AG09309 (cell line): ENCODE measurements at places on chromosomes 7 and 10.
A peak's percentile ranks its signal among the peaks of the same experiment; 100 is the strongest.

- no peak for DNase-seq
Measured at GRCh38 chr7:135808206-135808605, 59.6 kb upstream of the FAM180A start.

- no peak for DNase-seq
Measured at GRCh38 chr7:425794-426188, 93.9 kb downstream of the PDGFA start.

DNA sequence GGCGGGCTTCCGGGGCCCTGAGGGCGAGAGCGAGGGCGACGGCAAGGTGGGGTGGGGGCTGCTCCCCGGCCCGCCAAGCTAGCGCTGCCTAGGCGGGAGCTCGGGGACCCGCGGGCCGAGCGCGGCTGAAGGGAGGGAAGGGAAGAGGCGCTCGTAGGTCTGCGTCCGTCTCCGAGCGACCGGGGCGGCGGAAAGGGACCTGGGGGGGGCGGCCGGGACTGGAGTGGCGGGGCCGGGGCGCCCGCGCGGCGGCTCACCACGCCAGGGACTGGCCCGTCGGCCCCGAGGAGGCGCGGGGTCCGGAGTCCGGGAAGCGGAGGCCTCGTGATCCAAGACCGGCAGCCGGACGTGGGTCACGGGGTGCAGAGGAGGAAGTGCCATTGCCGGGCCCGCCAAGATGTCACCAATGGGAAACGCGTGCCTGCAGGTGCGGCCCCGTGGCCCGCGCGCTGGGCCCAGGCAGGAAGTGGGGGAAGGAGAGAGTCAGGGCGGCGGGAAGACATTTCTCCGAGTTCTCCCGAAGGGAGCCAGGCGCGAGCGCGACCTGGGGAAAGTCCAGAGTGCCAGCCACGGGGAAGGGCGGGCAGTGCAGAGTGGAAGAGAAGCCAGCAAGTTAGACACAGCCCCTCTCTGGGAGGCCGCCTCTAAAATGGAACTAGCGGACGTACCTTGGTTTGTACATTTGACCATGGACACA is 11.9 kb downstream of the HNRNPF start:
- DNase-seq: no peak

GRCh38 chr10:103067956-103068355 is 125.1 kb downstream of the NT5C2 start:
- no peak for DNase-seq

GRCh38 chr10:90947030-90947960 is 26.4 kb upstream of the ANKRD1 start:
- peak; percentile 18 for DNase-seq

DNA sequence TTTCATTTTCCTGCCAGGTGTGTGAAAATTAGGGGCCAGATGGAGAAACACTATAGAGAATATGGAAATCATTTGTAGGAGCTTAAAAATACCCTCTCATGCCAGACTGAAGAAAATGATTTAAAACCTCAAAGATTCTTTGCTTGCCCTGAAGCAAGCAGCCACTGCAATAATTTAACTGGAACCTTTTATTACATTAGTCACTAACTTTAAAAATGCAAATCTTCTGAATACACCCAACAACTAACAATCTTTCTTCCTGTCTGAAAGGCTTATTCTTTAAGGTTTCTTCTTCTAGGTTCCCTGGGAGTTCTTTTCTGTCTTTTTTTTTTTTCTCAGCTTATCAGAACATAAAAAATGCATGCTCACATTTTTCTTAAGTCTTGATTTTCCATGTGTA is 238.5 kb upstream of the KMT2E start:
- DNase-seq: no peak

DNA sequence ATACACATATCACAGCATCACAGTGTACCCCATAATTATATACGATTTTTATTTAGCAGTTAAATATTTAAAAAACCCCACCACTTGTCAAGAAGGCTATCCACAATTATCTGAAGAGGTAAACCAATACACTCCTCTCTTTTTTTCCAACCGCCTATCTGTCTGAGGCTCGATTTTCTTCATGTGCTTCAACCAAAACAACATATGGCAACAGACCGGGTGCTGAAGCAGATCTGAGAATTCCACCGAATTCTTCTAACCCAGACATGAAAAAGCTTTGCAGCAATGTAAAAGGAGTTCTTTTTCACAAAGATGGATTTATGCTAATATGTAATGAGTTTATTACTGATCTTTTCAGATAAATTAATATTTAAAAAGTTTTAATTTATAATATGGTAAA is 132.4 kb upstream of the RHEB start:
- no peak for DNase-seq

DNA sequence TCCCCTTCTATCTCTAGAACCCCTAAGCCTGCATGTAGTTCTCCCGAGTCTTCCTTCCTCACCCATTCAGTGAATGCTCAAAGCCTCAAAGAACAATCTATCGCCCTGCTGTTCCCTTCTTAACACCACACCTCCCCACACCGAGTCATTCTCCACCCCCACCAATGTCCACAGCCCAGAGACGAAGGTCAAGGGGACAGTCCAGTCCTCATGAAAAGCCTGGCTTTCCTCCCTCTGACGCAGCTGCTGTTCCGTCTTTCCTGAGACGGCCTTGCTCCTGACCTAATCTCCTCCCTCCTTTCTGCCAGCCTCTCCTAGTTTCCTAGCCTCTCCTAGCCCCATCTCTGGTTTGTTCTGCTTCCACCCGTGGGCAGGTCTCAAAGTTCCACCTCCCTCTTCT is 9.2 kb downstream of the MOSPD3 start:
- no peak for DNase-seq

GRCh38 chr7:131224996-131225395 is 102.7 kb upstream of the MKLN1 start:
- DNase-seq: no peak

GRCh38 chr7:23264916-23265458 is 18.4 kb downstream of the GPNMB start:
- DNase-seq: no peak

- DNase-seq: no peak
Measured at GRCh38 chr10:125080984-125081383, 79.4 kb downstream of the CTBP2 start.

DNA sequence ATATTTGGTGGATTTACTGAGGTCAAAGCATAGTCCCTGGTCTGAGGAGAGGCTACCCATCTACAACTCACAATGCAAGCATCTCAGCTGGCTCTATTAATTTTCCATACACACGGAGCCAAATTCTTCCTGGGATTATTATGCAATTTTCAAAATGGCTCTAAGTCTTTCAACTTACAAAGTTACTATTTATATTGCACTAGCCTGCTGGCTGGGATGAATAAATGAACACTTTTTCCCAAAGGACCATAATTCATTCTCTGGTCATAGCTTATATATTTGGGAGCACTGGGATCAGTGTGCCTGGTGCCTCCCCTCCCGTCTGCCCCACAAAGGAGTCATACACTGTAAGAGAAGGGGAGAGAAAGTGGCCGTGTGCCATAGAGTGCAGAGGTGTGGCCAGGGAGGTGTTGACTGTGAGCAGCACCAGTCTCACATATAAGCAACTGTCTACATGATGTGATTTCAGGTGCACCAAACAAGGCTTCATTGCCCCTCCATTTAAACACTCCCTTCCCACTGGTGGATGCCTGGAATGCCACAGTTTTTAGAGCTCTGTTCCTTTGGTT is 88.6 kb downstream of the ZNF92 start:
- no peak for DNase-seq

DNA sequence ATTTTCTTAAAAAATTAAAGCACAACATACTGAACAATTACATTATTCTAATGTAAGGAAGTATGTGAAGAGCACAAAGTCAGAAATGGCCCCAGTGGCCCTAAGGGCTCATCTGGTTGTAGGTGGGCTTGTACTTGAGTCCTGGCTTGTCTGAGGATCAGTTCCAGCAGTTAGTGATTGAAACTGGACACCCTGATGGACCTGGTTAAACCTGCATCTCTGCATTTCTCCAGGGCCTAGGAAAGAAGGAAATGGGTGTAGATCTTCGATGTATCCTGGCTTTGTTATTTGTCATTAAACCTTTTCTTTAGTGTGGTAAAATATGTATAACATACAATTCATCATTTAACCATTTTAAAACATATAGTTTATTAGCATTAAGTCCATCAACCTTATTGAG is 9.7 kb upstream of the AKR1C2 start:
- no peak for DNase-seq

GRCh38 chr10:125707541-125708468 is 11.7 kb upstream of the EDRF1 start:
- no peak for DNase-seq

- no peak for DNase-seq
Measured at GRCh38 chr10:110009736-110010475, 2.1 kb downstream of the ADD3 start.

GRCh38 chr10:101720606-101721230 is 25.7 kb upstream of the FBXW4 start:
- DNase-seq: no peak

- no peak for DNase-seq
Measured at GRCh38 chr7:150516956-150517745, 2.5 kb downstream of the GIMAP7 start.

GRCh38 chr7:24879291-24879690 is 100.7 kb downstream of the OSBPL3 start:
- no peak for DNase-seq

DNA sequence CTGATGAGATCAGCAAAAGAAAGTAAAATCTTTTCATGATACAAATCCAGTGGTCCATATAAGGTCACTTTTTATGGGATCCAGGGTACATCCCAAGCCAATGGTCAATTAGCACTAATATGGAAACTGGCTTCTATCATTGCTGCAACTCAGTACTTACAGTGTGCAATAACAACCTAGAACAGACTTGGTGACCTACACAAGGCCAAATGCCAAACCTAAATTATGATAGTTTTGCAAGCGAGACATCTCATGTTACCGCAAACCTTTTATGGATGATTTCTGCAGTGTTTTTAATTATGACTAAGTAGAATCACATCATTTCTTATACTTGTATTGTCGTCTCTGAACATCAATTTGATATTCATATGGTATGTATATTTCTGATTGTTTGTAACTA is 583.5 kb upstream of the SEMA3D start:
- peak; percentile 85 for DNase-seq

- DNase-seq: no peak
Measured at GRCh38 chr7:68155676-68156075, 1159.0 kb downstream of the TYW1 start.

GRCh38 chr7:102318482-102318971 is 31.9 kb downstream of the SH2B2 start:
- DNase-seq: no peak

DNA sequence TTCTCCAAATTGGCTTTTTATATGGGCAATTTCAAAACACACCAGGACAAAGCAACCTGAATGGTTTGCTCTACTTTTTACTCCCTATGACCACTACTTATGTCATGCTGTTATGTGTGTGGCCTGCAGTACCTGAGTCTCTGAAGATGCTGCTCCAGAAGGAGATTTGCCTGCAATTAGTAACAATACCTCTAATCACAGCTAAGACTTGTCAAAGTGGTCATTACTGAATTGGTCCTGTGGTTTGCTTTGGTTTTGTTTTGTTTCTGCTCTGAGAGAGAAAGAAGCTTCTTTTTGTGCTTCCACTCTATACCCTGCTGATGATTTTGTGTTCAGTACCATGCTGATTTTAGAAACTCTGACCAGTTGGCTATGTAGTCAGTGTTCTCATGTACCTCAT is 25.5 kb downstream of the HGF start:
- DNase-seq: no peak

- DNase-seq: no peak
Measured at GRCh38 chr7:46489106-46489505, 568.0 kb upstream of the IGFBP3 start.

DNA sequence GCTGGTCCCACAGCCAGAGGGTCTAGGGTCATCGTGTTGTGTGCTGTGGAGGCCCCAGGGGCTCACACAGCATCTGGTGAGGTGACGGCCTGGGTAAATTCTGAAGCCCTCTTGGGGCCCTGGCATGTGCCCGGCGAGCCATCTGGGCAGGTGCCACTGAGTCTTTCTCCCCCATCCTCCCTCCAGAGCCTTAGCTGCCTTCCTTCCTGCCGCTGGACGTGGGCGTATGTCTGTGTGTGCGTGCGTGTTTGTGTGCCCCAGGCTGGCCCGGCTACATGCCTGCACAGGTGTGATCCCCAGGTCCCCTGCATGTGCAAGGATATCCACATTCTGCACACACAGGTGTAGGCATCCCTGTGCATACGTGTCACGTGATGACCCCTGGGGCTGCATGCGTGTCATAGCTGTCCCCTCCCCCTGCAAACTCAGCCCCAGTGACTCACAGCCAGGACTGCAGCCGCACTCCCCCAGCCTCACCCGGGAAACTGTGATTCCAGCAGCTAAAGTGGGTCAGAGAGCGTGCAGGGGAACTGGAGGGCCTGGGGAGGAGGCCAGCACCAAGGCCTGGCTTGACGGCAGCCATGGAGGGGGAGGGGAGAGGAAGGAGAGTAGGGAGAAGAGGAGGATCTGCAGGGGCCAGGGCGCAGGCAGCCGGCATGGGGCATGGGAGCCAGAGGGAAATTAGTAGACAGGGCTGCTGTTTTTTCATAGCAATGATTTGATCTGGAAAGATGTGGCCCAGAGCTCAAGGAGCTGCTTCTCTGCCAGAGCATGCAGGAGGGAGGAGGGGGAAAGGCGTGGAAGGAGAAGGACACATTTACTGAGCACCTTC is 46.4 kb downstream of the ELFN1 start:
- DNase-seq: no peak

DNA sequence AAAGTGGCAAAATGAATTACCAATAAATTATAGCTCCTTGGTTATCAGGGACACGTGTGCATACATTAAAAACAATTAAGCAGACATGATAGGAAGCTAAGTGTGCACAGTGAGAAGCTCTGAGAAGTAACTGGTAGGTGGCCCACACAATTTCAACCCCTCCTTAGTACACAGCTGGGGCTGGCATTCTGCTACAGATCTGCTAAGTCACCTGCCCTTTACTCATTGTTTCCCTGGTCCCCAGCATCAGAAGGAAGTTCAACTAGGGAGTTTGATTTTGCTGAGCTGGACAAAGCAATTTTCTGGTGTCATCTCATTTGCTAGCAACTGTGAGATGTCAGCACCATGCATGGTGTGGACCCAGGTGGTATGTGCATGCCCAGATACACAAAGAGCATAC is 424.1 kb upstream of the NPVF start:
- no peak for DNase-seq

DNA sequence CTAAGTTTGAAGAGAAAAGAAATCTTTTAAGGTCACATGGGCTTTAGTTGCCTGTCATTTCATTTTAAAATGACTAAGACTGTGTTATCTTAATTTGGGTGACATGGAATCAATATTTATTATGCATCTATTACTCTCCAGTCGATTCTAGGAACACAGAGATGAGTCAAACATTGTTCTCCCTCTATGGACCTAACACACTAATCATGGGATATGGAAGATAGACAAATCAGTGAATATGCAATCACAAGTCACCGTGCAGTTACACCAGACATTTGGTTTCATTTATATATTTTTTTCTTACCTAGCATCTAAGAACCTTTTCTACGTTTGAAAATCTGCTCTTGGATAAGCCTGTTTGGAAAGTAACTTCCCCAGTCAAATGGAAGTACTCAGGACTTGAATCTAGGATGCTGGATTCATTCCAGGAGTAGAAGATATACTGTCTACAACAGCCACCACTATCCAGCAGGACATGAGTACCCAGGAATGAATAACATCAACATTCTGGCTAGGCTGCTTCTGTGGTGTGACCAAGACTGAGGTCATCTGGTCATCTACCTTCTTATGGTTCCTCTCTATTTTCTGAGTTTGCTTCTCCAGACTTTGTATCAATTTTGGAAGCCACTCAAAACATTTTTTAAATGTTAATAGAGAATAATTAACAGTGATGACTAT is 902.9 kb upstream of the LRRN3 start:
- DNase-seq: no peak

- DNase-seq: no peak
Measured at GRCh38 chr7:145681159-145681558, 435.4 kb upstream of the CNTNAP2 start.
